ENCODE measurements at places on chromosomes 4 and X.

DNA sequence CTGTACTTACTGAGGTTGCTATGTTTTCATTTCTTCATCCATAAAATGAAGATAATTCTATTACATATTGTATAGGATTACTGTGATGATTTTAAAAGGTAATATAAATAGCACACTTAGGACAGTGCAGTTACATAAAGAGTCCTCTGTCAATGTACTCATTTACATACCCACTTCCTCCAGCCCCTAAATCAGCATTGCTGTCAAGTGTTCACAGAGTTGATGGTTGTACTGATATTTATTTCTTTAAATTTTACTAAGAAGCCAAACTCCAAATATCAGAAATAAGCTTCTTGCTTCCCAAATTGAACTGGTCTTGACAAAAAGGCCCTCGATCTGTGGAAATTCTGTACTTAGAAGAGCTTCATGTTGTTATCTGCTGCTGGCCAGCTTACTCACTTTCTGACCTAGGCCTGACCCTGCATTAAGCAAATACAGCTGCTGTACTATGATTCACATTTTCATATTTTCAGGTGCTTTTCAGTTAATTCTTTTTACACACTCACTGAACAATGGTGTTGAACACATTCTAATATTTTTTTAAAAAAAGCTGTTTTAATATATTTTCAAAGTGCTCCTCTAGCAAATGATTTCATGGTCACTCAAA is 259.6 kb downstream of the UNC5C start:
- DNase-seq = no peak

- DNase-seq = no peak
These were observed 2.0 kb upstream of the ATP2B3 start for GRCh38 chrX:153515435-153515834.

DNA sequence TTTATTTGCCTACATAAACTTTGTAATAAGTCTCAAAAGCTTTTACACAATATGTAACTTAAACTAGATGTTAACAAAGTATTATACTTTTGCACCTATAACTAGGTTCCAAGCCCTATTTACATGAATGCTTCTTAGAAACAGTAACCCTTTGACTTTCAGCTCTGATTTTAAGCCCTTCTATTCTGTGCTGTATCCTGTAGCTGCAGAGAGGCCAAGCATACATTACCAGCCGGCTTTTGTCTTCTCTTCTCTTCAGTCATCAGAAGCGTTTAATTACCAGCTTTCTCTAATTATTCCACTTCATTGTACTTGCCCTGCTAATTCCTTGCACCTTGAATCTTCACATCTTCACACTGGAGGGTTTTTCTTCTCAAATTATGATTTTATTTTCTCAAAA is 403.1 kb downstream of the PDGFC start:
- no peak for DNase-seq

DNA sequence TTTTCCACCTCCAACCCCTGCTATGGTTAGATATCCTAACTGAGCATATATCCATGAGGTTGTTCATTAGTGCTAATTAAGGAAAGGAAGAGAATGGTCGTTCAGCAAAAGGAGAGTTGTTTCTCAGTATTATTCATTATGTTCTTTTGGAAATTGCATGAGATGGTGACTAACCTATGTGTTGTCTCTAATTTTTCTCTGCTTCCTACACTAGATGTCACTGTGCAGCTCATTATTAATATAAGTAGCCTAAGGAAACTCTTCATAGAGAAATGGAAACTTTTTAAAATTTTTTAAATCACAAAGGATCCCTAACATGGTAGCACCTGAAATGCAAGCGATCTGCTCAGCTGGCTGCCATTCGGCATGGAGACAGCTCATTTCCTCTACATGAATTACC is 67.7 kb upstream of the FAM9A start:
- no peak for DNase-seq

DNA sequence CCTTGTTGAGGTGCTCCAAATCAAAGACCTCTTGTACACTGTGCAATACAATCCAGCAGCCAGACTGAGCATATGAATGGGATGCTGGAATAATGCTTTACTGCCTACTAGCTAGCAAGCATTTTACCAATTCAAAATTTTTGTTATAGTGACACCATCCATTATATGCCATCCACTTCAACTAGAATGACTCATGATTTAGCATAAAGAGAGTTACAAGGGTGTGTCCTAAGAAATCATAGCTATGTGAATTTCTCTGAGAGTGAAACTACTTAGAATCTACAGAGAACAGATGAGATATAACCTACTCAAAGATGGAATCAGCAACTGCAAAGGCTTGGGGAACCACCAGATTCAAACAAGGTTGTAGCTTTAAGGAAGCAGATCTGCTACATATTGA is 221.9 kb downstream of the LHFPL1 start:
- no peak for DNase-seq

DNA sequence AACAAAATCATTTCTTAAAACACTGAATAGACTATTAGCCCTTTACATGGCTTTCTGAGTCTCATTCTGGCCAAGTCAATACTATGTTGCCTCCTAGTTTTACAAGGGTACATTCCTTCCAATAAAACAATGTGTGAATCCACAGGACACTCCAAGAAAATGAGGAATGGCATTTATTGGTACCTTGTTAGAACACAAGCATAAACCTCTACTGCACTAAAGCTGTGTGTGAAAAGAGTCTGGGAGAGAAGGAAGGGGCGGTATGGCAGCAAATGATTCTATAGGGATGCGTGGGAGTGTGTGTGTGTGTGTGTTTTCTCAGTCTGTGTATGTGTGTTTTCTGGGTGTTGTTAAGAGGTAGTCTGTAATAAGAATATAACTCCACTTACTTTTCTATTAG is 48.9 kb downstream of the CXCL1 start:
- DNase-seq = no peak

DNA sequence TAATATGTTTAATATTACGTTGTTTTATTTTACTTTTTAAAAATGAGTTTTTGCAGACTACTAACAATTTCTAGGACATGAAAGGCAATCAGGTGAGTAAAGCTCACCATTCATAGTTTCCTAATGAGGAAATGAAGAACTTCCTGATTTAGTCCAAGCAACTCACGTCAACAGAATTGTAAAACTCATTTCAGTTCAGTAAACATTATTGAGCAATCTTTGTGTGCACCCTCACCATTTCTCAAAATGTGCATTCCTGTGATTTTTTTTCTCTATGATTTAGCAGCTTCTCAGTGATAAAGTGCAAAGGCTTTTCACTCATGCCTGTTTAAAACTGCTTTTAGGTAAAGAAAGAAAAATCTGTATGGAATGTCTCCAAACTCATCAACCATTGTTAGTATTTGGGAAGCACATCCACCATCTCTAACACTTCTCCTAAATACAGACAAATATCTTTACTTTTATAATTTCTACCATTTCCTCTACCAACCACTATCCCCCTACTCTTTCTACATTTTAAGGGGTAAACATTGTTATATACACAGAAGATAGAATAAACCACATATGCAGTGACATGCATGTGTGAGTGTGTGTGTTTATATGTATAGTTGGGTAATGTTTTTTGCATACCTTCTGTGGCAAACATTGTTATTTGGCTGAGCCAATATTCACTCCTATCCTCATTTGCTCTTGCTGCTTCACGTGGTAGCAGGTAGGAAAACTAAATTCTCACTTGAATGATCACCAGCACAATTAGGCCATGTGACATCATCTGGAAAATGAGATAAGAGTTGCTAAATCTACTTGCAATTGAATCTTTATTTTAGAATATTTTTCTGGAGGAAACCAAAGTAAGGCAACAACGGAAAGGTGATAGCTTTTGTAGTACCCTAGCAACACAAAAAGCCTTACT is 54.7 kb upstream of the PRDM8 start:
- DNase-seq = no peak

GRCh38 chr4:182261651-182262223 is 18.5 kb downstream of the TENM3 start:
- no peak for DNase-seq

Data from NCI-H1092 (cell line).